Spinal cord (tissue), 10 donors: ENCODE measurements at places on chromosomes 7 and 10. TPM values are rescaled to one million over a fixed set of nuclear protein-coding genes. Genes with fewer than 3 reads are reported as not detected.

UPK3B gene
- 1.3 TPM for total RNA-seq

DNA sequence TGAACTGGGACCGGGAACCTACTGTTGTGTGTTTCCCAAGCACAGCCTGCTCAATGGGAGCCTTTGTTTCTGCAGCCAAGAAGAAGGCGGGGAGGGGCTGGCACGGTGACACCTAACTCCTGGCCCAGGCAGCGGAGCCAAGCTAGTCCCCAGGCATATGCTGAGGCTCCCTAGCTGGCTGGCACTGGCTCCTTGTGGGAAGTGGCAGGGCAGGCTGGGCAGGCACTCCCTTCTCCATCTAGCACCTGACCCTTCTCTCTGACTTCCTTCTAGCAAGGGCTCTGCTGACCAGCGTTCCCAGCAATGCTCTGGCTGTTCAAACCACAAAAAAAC is 325.0 kb downstream of the PLXNA4 start:
- peaks cover 2% of the 10 kb centered on the region for H3K36me3 ChIP-seq
- H3K27me3 ChIP-seq, result no peaks in the 10 kb centered on the region
- no peak overlapping the region for H3K4me3 ChIP-seq
- DNase-seq, result peak; percentile 88

PPP1R3A gene
- 0.06 TPM for total RNA-seq

DNA sequence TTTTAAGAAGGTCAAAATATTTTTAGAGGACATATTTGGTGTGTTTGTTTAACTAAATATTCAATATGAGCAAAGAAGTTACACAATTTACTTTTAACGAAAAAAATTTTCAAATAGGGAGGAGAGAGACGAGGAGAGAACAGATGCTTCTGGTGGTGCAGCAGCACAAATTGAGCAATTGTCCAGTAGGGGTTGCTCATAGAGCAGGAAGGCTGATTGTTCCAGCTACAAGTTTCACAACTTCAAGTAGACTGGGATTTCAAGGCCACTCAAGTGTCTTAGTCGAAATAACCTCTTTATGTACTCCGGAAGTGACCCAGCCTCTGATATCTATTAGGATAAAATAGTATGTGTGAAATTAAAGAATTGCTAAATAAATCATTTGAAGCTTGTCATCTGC is 197.9 kb downstream of the HDAC9 start:
- DNase-seq, result peak; percentile 35
- no peaks in the 10 kb centered on the region for H3K4me1 ChIP-seq
- H3K36me3 ChIP-seq, result no peaks in the 10 kb centered on the region
- no peak overlapping the region for H3K27ac ChIP-seq

DNA sequence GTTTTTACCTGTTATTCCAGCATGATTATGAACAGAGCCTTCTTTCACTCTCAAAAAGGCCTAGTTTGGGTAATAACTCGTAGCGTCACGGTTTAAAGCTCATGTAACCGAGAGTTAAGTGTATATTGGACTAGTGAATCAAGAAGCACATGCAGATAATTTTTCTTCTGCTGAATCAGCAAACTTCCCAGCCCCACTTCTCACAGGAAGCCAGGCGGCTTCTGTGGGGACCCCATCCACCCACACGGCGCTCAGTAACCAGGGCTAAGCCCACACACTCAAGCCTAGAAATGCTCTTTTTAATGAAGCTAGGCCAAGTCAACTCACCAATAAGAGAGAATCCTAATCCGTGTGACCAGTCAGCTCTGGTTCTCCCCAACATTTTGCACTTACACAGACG is 191.2 kb upstream of the MGMT start:
- DNase-seq, result no peak
- no peak overlapping the region for H3K27ac ChIP-seq
- H3K4me1 ChIP-seq, result peaks cover 4% of the 10 kb centered on the region
- peaks cover 2% of the 10 kb centered on the region for H3K27me3 ChIP-seq
- no peak overlapping the region for H3K4me3 ChIP-seq

- H3K36me3 ChIP-seq, result no peaks in the 10 kb centered on the region
- H3K4me3 ChIP-seq, result no peak overlapping the region
- H3K27ac ChIP-seq, result no peak overlapping the region
- H3K27me3 ChIP-seq, result no peaks in the 10 kb centered on the region
- no peaks in the 10 kb centered on the region for H3K4me1 ChIP-seq
- DNase-seq, result no peak
Observed at GRCh38 chr7:143492043-143492471, 14.4 kb downstream of the TAS2R41 start.

GPR85 gene
- 46.8 TPM for total RNA-seq

DNA sequence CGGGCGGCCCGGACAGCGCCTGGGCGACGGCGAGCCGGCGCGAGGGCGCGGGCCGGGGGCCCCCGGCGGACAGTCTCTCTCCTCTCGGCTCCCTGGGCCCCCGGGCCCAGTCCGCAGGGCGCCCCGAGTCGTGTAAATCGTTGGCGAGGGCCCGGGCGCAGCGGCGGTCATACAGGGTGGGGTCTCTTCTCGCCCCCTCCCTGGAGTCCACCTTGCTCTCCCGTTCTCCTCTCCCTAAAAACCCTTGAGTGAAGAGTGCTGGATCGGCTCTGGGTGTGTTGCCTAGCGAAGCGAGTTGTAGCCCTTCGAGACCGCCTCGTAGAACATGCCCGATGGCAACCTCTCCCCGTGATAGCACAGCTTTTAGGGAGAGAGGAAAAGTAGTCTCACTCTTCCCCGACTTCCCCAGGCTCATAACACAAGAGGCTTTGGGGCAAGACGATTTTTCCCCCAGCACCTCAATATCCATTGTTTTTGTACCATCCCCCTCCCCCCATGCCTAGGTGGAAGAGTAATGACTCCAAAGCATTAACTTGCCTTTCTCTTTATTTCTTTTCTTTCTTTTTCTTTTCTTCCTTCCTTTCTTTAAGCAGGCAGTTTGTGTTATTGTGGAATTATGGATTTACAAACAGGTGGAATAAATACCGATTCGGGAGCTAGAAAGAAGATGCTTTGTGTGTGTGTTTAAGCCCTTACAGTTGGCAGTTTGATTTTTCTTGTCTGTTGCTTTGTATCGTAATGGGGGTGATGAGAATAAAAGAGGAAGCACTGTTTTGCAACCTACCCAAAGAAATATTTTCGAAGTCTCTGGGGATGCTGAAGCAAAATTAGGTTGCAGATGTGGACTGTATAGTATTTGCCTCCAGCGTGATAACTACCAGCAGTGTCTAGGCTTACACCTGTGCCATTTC is 822 bp downstream of the SHOC2 start:
- no peaks in the 10 kb centered on the region for H3K27me3 ChIP-seq
- H3K4me1 ChIP-seq, result no peaks in the 10 kb centered on the region
- peak overlapping the region; percentile 94 for H3K27ac ChIP-seq
- H3K4me3 ChIP-seq, result peak overlapping the region; percentile 81
- DNase-seq, result peak; percentile 76

DNA sequence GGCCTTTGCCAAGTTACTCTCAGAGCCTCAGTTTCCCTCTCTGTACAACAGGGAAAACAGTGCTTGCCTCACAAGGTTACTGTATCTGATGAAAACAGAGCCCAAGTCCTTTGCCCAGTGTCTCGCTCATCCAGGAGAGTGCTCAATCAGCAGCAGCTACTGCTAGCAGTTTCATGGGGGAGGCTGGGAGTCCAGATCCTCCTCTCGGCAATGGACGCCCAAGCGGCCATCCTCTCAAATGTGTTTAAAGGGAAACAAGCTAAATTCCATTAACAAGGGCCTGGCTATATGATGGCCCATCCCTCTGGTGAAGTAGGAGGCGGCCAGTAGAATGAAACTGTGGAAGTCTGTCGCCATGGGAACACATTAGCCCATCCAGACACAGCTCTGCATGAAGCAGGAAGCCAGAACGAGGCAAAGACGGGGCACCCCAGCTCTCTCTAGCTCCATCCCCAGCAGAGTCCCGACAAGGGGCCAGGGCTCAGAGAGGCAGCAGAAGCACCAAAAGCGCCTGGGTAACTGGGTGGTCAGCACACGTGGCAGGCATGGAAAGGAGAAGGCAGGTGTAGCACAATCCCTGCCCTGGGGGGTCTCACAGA is 35.2 kb downstream of the FAM53B start:
- peak overlapping the region; percentile 40 for H3K27ac ChIP-seq
- no peak for DNase-seq
- H3K36me3 ChIP-seq, result peaks cover 34% of the 10 kb centered on the region

DNA sequence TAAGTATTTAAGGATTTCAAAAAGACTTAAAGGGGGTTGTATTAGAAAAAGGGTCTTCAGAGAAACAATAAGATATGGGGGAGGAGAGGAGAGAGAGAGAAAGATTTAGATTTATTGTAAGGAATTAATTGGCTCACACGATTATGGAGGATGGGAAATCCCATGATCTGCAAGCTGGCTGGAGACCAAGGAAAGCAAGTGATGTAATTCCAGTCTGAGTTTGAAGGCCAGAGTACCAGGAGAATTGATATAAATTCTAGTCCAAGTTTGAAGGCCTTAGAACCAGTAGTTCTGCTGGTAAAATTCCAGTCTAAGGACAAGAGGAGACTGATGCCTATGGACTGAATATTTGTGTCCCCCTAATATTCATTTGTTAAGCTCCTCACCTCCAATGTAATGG is 20.6 kb upstream of the SLC13A1 start:
- no peak overlapping the region for H3K27ac ChIP-seq
- no peak for DNase-seq
- H3K36me3 ChIP-seq, result no peaks in the 10 kb centered on the region
- no peaks in the 10 kb centered on the region for H3K27me3 ChIP-seq
- H3K4me3 ChIP-seq, result no peak overlapping the region
- H3K4me1 ChIP-seq, result no peaks in the 10 kb centered on the region

CREM gene
- total RNA-seq, result 56.8 TPM

VAX1 gene
- not detected for total RNA-seq

DNA sequence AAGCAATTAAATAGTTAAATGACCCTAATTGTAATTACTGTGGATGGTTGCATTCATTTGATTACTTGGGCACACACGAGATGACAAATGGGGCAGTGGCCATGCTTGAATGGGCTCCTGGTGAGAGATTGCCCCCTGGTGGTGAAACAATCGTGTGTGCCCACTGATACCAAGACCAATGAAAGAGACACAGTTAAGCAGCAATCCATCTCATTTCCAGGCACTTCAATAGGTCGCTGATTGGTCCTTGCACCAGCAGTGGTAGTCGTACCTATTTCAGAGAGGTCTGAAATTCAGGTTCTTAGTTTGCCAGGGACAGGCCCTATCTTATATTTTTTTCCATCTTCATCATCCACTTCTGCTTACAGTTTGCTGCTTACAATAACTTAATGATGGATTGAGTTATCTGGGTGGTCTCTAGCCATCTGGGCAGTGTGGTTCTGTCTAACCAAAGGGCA is 8.3 kb downstream of the PCBD1 start:
- peaks cover 5% of the 10 kb centered on the region for H3K4me1 ChIP-seq
- peak; percentile 72 for DNase-seq
- no peaks in the 10 kb centered on the region for H3K27me3 ChIP-seq
- H3K27ac ChIP-seq, result no peak overlapping the region
